Stimulated activated CD8-positive, alpha-beta memory T cell treated with anti-CD3 and anti-CD28 coated beads, Interleukin-7, amount 100 ng/mL, for 48 hours (primary cell): ENCODE measurements at places on chromosomes 6 and 20.

DNA sequence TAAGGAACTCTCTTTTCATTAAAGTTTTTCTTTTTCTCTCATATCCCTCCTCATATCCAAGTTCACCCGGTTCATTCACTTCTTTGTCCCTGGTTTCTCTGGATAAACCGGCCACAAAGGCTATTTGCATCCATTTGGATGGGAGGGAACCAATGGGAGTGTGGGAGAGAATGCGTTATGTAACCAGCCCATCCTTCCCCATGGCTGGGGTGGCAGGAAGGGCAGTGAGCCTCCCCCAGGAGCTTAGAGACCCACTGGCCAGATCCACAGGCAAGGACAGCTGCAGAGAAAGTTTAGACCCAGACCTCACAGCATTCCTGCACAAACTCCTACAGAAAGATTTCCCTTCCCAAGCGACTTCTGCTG, 10.7 kb downstream of the CASS4 start:
- no peak for DNase-seq

- DNase-seq = no peak
These were observed 52.9 kb downstream of the RNASET2 start for GRCh38 chr6:166903500-166903899.

DNA sequence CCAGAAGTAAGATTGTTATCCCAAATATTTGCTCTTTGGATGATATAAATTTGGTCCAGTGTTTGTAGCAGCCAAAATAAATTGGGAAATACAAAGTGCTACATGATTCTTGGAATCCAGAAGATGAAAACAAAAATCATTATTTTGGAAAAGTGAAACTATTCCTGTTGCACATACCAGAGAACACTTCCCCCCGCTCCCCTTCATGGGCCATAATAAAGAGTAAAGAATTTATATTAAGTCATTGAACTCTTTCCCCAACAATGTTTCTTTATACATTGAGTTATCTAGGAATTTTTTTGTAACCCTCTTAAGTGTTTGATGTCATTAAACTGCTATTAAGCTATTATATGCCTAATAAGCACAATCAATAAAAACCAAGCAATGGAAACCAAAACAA, 490.4 kb upstream of the HS3ST5 start:
- no peak for DNase-seq

- DNase-seq = no peak
These were observed 381.6 kb upstream of the CNR1 start for GRCh38 chr6:88547768-88548167.

DNA sequence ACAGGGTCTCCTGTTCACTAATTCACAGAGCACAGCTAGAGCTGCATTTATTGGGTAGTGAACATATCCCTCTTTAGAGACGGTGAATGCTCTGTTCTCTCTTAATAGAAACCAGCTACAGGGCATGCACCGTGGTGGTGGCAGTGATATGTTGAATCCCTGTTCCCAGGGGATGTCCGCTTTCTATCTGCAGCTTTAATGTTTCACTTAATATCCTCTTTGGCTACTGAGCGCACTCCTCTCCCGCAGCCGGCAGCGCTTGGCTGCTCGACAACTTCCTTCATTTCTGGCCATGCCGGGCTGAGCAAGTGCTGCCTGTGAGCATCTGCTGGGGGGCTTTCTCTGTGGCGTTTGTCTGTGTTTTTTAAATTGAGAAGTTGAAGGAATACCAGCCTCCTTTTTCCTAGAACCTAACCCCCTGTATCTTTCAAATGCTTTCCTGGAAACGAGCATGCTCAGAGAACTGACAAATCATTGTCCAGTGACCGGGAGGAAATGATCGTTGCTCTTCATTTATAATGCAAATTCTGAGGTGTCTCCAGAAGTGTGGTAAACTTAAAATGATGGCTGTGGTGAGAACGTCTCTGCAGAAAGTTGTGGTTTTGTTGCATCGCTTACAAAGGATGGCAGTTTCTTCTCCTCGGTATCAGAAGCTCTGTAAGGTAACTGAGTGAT, 297.9 kb downstream of the UTRN start:
- DNase-seq = peak; percentile 9

GRCh38 chr6:158185729-158186456, 17.7 kb downstream of the GTF2H5 start:
- DNase-seq = no peak

DNA sequence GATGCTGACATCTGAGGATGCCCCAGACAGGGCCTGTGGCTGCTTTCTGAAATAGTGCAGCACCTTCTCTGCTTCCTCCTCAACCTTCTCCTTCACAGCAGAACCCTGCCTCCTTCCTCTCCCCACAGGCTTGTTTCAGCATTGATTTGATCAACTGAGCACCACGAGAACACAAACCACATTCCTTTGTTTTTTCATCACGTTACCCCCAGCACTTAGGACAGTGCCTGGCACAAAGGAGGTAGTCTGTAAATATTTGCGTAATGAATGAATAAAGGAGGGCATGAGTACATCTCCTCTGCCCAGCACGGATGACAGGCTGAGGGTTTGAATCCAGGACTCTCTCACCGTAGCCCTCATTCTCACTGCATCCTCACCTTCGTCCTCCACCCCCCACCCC, 21.3 kb upstream of the WFDC2 start:
- DNase-seq = no peak

DNA sequence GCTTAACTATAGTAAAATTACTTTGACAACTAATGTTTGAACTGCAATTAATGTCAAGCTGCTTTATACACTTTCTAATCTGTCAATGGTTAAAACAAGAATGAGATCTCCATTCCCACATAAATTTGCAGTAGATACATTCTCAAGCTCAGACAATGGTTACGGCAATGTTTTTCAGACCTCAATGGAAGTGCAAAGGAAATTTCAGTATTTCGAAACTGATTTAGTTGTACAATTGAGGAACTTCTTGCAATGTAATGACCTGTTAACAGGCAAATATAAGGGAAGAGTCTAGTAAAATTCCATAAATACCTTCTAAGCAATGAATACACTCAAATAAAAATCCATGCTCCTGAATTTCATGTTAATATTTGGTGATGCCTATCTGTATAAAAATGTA, 94.7 kb downstream of the ADTRP start:
- no peak for DNase-seq

- DNase-seq = no peak
These were observed 21.7 kb downstream of the SEC63 start for GRCh38 chr6:107936162-107936909.

- no peak for DNase-seq
These were observed 87.4 kb upstream of the FOXQ1 start for GRCh38 chr6:1224514-1224913.

GRCh38 chr20:18718129-18718528, 95.5 kb upstream of the SCP2D1 start:
- DNase-seq = no peak

DNA sequence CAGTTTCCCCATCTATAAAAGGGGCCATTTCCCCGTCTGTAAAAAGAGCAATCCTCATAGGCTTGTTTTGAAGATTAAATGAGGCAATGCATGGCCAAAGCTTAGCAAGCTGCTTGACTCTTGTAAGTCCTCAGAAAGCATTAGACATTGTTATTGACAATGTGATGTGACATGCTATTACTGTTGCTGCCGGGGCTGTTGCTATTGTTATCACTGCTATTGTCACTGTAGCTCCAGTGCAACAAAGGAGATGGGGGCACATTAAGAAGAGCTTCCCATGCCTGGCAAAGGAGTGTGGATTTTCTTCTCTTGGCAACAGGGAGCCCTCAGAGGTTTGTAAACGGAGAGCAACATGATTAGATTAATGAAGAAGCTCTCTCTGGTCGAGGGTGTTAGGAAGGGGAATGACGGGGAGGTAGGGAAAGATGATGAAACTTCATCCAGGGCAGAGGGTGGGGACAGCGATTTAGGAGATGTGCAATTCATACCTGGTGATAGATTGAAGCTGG, 33.1 kb upstream of the FAM83D start:
- DNase-seq = no peak

DNA sequence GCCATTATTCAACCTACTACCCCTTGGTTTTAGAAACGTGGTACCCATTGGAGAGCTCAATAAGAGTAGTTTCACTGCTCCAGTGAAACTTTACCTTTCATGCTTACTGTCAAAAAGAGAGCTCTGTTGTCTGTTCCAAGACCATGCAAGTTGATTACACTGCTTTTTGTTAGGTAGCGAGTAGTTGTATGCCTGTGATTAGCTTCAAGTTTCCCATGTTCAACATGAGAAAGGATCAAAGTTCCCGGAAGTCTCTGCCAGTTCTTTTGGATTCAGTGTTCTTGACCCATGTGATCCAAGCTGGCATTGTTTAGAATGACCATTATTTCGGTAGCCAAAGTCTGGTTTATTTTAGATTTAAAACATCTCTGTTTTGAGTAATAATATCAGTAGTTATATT, 107.1 kb downstream of the ZFAND3 start:
- no peak for DNase-seq

DNA sequence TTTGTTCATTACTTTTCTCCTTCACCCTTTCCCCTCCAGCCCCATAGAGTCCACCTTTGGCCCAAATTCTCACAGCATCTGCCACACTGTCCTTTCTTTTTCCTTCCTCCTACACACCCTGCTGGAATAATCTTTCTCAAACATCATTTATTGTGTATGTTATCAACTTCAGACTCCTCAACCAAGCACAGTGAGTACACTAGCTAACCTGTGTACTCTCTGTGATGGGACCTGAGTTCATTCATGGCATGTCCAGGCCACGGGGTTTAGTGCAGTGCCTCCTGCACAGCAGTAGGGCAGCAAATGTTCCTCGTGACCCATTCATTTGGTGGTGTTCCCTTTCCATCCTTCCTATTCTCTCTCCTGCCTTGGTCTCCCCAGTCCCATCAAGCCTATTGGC, 7.1 kb upstream of the ARMC12 start:
- no peak for DNase-seq

GRCh38 chr20:36604952-36605398, 604 bp upstream of the RAB5IF start:
- DNase-seq = peak; percentile 40

GRCh38 chr6:134549854-134550253, 231.9 kb upstream of the SGK1 start:
- DNase-seq = no peak

GRCh38 chr6:108100003-108100402, 25.5 kb upstream of the OSTM1 start:
- DNase-seq = no peak

GRCh38 chr6:33815854-33816253, 12.1 kb upstream of the MLN start:
- DNase-seq = no peak

GRCh38 chr6:138681627-138682026, 91.9 kb upstream of the CCDC28A start:
- DNase-seq = no peak

GRCh38 chr6:153956808-153957207, 82.2 kb upstream of the OPRM1 start:
- no peak for DNase-seq

GRCh38 chr20:56322681-56323080, 36.1 kb upstream of the FAM210B start:
- no peak for DNase-seq

DNA sequence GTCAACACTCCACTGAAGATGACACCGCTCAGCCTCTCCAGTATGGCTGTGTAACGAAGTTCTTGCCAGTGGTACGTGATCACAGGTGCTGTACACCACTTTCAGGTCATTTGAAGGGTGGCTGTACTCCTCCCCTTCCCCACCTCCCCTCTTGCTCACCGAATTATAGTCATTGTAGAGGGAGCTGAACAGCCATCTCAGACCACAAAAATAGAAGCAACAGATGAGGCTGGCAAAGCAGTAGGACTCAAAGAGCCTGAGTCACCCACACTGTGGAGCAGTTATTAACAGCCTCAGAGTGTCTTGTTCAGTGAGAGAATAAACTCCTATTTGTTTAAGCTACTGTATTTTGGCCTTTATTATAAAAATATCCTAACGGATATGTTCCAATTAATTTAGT, 192.5 kb upstream of the MCHR2 start:
- no peak for DNase-seq

DNA sequence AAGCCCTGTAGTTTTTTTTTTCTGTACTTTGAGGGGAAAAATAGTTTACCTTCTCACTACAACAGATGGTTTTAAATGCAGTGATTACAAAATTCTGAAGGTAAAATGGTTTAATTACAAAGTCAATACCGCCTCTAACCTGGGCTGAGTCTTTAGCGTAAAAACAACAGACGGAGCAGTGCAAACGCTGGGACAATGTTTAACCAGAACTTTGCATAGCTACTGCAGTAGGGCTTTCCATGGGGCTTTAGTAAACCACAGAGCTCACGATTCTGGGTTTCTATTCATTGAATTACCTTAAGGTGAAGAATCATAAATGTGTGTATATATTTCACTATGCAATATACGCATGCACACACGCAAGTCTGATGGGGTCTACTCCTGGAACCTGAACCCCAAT, 77.9 kb downstream of the RFX6 start:
- DNase-seq = no peak

DNA sequence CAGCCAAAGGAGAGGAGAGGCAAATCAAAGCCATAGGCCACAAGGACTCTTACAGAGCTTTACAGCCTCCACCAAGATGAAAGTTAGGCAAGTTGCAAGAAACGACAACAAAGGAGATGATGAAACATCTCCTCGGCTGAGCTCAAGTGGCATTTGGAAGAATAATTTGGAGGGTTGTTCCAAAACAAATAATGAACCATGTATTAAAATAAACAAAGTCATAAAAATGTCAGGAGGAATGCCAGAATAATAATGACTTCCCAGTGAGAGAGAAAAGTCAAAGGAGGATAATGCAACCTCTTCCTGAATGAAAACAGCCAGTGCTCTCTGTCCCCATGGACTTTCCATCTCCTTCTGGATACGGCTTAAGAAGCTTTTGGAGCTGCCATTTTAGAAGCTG, 371.4 kb upstream of the ID4 start:
- DNase-seq = no peak

- no peak for DNase-seq
These were observed 704 bp downstream of the TOP1 start for GRCh38 chr20:41029150-41029901.

DNA sequence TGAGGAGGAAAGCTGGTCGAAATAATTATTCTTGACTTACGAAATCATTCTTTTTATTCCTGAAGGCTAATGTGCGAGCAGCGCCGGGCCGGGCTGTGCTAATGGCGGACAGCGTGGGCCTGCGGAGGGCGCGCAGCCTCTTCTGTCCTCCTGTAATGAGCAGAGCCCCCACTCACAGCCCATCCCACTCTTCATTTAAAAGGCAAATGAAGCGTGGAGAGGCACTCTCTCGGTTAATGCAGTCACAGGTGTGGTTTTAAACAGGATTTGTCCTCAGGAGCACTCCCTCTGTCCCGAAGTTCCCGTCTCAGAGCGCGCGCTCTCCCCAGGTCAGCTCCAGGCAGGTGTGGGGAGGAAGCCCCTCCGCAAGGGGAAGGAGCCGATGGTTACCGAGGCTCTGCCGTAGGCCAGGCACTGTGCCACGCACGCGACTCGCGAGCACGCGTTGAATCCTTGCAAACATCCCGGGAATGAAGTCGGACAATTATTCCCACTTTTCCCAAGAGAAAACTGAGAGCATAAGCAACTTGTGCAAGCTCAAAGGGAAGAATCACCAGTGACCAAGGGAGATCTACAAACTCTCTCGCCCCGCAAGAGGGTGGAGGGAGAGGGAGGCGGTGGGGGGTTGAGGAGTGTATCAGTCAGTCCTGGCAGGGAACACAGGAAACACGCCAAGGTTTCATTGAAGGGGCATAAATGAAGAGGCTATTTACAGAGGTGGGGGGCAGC, 35.5 kb upstream of the ZFAND3 start:
- DNase-seq = no peak
